ENCODE measurements at places on chromosomes 7 and 10.

GRCh38 chr7:36613031-36613614 is 111.2 kb downstream of the AOAH start:
- DNase-seq: no peak

GRCh38 chr7:23893942-23894891 is 184.2 kb downstream of the STK31 start:
- DNase-seq: no peak

- DNase-seq: no peak
Observed at GRCh38 chr7:147869456-147869855, 721.1 kb upstream of the C7orf33 start.

DNA sequence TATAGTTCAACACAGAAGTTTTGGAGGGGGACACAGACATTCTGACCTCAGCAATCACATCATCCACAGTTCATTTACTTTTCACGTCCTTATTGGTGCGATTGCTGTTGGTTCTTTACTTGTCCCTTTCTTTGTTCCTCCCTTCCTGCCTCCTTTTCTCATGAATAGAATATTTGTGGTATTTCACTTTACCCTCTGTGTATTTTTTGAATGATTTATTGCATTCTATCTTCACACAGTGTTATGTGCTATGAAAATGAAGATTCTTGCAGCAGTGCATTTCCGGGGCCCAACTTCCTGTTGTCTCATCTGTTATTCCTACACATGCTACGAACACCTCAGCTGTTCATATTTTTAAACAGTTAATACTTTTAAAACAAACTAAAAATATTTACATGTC is 179.6 kb downstream of the ZMYND11 start:
- DNase-seq: no peak

GRCh38 chr10:100175875-100176274 is 10.0 kb downstream of the ERLIN1 start:
- DNase-seq: no peak

GRCh38 chr7:149770728-149771636 is 2.4 kb downstream of the ZNF467 start:
- no peak for DNase-seq

GRCh38 chr7:93258661-93259060 is 26.5 kb downstream of the VPS50 start:
- no peak for DNase-seq

- no peak for DNase-seq
Observed at GRCh38 chr7:43135129-43135528, 22.7 kb downstream of the HECW1 start.

DNA sequence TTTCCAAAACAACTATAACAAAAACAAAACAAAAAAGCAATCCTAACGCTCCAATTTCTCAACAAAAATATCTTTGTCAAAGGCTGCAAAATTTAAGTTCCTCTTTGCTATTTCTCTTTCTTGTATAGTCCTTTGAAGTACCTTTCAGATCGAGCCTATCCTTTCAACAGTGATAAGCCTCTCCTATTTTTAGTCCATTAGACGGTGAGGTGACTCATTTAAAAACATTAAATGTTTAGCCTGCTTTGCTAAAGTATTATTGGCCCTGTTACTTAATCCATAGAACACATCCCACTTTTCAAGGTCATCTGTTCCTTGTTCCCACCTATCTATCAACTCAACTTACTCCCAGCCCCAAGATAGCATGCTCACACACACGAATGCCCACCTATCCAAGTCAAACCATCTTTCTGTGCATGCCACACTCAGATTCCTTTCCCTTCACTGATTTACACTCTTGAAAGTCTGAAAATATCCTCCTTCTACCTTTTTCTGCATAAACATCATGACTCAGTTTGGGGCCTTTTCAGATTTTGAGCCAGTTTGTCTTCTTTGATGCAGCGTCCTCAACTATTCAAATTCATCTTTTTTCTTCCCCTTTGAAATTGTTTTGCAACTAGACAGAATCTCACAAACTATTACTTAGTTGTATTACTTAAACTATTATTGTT is 224.9 kb upstream of the TMEM229A start:
- no peak for DNase-seq

- no peak for DNase-seq
Observed at GRCh38 chr7:68321076-68321639, 1277.1 kb upstream of the AUTS2 start.

GRCh38 chr10:68831961-68832455 is 4.7 kb downstream of the STOX1 start:
- DNase-seq: no peak

- no peak for DNase-seq
Observed at GRCh38 chr7:129799350-129799955, 153.3 kb downstream of the UBE2H start.

- DNase-seq: no peak
Observed at GRCh38 chr7:94088560-94088959, 84.4 kb upstream of the BET1 start.

DNA sequence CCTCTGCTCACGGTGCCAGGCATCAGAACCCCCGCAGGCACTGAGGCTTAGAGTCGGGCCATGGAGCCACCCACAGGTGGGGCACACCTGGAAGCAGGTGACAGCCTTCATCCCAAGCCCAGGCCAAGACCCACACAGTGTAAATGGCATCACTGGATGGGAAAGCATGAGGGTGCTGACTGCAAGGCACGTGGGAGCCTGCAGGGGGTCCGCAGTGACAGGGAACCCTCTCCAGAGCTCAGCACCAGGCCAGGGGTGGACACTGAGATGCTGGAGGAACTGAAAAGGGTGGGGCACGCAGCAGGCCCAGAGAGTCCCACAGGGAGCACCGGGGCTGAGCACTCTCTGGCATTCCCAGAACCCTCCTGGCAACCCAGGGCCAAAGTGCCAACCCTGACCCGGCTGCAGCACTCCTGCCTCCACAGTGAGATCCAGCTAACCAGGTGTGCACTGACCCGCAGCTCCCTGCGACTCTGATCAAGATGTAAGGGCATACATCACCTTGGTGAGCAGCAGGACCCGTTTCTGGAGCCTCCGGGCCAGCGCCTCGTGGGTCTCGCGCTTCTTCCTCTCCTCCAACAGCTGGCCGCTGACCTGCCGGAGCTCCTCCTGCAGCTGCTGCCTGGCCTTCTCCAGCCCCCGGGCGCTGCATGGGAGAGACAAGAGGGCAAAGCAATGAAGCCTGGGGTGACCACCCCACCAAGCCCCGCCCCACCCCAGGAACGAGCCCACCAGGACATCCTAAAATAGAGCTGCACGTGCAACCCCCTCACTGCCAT is 163.9 kb downstream of the MAD1L1 start:
- DNase-seq: no peak

DNA sequence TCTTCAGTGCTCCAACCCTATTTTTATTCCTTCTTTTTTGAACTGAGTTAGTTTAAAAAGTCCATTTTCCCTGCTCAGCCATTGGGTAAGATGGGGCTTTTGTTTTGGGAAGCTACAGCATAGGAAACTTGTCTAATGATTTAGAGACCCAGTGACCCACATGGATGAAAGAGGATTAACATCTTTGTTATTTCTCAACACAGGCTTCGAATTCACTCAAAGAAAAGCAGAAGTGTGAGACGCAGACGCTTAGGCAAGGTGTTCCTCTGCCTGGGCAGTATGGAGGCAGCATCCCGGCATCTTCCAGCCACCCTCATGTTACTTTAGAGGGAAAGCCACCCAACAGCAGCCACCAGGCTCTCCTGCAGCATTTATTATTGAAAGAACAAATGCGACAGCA is 152.0 kb downstream of the HDAC9 start:
- DNase-seq: no peak

- no peak for DNase-seq
Observed at GRCh38 chr10:123966896-123967231, 75.3 kb upstream of the CPXM2 start.

DNA sequence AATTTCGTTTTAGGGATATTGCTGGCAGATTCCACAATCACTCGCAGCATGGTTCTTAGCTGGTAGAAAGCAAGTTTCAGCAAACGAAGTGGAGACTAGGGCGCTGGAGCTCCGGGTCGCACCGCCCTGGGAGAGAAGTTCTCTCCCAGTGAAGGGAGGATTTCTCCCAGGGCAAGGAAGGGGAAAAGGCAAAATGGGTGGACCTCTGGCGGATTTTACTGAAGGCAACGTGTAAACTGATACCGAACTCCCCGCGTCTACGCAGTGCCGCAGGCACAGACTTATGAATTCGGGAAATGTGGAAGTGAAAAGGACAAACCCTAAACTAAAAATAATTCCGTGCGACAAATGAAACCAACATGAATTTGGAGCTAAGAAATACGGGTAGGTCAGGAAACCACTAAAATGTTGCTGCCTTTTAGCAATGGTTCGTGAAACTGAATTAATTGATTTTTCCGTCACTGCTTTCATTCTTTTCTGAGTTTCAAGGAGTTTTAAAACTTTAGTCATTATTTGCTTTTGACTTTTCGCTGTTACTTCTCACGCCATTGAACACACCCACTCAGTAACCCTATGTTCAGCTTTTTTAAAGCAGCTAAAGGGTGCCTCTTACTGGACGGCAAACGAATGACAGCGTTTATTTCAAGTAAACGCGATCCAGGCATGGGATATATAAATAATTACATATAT is at the start of gene MYOF:
Gene MYOF, minus strand, starts transcription at position 190 of the 690 bp plus-strand sequence. Its CDS starts 140 bp downstream, at position 50.
- peak; percentile 38 for DNase-seq

DNA sequence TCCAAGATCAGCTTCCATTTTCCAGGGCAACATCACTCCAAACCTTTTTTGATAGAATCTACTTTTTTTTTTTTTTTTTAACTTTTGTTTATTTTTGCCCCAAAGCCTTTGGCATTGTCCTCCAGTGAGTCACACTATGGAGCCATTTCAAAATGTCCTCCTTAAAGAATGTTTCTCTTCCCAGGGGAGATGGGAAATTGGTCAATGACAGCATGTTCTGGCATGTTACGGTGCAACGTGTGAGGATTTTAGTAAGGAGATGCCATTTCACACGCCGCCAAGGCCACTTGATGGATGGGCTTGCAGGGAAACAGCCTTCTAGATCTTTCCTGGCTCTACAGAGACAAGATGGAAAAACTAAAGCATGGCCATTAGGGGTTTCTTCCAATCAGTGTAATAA is 30.7 kb upstream of the TRIL start:
- DNase-seq: no peak

GRCh38 chr10:127310923-127311322 is 114.5 kb upstream of the INSYN2A start:
- no peak for DNase-seq

GRCh38 chr7:90655566-90655965 is 59.4 kb downstream of the CDK14 start:
- DNase-seq: no peak

- no peak for DNase-seq
Observed at GRCh38 chr10:46028584-46029460, 1.6 kb downstream of the NCOA4 start.

GRCh38 chr10:132449811-132450181 is 52.8 kb downstream of the PWWP2B start:
- no peak for DNase-seq

DNA sequence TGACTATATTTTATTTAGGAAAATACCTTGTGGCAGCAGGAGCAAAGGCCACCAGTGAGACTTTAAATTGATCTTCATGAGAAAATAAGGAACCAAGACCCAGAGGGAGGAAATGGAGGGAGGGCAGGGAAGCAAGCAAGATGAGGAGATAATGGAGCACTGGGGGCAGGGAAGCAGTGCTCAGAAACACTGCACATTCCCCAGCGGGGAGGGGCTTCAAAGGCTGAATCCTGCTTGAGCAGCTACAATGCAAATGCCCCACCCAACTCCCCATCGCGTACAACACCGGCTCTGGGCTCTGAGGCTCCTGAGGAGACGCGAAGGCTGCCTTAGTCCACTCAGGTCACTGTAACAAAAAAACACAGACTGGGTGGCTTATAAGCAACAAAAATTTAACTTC is 503.8 kb downstream of the GRID1 start:
- DNase-seq: no peak

DNA sequence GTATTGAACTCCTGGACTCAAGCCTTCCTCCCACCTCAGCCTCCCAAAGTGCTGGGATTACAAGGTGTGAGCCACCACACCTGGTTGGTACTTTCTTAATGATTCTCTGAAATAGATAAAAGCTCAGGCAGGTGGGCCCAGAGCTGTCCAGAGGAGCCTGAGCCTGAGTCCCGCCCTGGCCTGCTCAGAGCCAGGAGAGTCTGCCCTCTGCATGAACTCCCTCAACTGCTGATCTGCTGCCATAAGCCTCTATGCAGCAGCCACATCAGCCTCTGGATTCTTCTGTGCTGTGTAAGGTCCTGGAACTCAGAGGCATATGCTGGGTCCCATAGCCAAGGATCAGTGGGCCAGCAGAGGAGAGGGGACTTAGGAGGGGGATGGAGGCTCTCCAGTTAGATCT is 23.1 kb upstream of the DDIT4 start:
- no peak for DNase-seq

- peak; percentile 46 for DNase-seq
Observed at GRCh38 chr10:79069325-79070080, 737 bp downstream of the ZMIZ1 start.

DNA sequence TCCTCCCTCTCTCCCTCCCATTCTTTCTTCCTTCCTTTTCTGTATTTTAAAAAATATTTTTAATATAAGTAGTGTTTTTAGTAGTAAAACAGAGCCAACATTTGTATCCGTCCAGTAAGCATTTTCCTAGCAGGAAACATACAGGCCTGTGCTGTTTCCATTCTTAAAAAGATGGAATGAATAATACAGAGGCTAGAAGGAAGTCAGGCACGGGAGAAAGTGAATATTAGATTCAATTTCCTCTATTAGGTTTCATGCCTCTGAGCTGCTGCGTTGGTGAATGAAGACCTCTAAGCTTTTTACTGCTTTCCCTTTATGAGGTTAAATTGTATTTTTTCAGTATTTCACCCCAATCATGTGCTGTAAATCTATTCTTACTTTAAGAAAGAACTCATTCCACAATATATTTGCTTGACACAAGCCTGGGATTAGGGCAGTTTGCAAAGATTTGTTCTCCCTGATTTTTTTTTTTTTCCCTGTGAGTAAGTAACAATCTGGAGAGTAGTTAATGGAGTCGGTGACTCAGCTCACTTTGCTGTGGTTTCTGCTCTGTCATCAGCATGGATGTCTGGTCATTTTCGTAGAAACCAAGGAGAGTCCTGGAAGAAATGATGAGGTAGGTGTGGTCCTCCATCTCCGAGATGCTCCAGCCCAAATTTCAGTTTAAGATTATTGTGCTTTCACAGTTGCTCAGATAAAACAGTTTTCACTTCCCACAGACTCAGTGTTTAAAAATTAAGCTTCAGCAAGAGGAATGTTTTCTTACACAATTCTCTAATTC is 76.1 kb upstream of the PITRM1 start:
- DNase-seq: no peak

GRCh38 chr10:118255355-118255754 is 86.8 kb downstream of the FAM204A start:
- no peak for DNase-seq

GRCh38 chr7:77680266-77680665 is 16.0 kb upstream of the RSBN1L start:
- DNase-seq: no peak

- no peak for DNase-seq
Observed at GRCh38 chr10:92714152-92714845, 24.5 kb downstream of the HHEX start.

- DNase-seq: no peak
Observed at GRCh38 chr7:104552102-104552501, 223.7 kb downstream of the LHFPL3 start.

- no peak for DNase-seq
Observed at GRCh38 chr7:9962742-9963141, 1010.9 kb upstream of the PHF14 start.

- DNase-seq: no peak
Observed at GRCh38 chr7:132412435-132412834, 163.8 kb downstream of the PLXNA4 start.

Measured in stimulated activated CD4-positive, alpha-beta T cell treated with anti-CD3 and anti-CD28 coated beads, Interleukin-1b, Interleukin-23, amount 100 ng/mL, for 4 hours (primary cell).